ENCODE measurements at places on chromosomes 3 and 15.

GRCh38 chr15:101121511-101122090, 130.2 kb downstream of the CHSY1 start:
- peak; percentile 72 for DNase-seq

DNA sequence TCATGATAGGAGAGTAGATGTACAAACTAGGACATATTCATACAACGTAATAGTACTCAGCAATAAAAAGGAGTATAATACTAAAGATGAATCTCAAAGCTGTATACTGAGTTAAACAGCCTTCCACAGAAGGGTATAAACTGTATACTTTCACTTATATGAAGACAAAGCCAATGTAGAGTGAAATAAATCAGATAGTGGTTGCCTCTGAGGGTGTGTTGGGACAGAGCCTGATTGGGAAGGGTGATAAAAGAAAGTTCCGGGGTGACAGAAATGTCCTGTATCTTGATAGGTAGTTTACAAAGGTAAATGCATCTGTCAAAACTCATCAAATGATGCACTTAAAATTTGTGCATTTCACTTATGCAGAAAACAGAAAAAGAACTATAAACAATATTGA, 122.5 kb downstream of the ADAM10 start:
- DNase-seq = no peak

GRCh38 chr3:178244733-178245709, 291.2 kb upstream of the KCNMB2 start:
- DNase-seq = no peak

GRCh38 chr3:26963361-26963743, 340.8 kb downstream of the LRRC3B start:
- DNase-seq = no peak

DNA sequence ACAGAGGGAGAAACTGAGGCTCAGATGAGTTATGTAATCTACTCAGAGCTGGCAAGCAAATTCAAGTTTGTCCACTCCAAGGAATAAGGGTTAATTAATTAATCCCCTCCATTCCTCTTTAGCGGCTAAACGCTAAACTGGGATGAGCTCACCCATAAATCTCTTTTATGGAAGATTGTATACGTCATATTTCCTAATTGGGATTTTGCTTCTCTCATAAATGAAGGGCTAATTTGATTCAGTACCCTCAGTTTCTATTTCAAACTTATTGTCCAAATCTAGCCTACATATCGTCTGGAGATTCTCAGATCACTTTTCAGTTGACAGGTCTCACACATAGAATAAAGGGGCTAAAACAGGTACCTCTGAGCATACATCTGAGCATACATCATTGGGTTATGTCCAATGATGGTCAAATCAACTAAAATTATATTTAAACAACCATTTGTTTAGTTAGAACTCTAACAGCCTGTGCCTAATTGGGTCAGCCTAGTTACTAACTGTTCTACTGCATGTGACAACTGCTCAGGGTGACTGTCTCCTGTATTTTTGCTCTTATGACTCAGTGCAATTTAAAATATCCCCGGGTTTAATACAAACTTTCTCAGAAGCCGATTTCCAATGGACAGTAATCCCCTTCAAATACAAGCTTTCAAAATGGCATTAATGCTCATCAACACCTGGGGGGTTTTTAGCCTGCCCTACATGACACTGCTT, 57.6 kb upstream of the PLXND1 start:
- no peak for DNase-seq

- DNase-seq = no peak
Measured at GRCh38 chr3:36812240-36812639, 47.9 kb upstream of the DCLK3 start.

- DNase-seq = no peak
Measured at GRCh38 chr3:138463724-138464490, 29.5 kb downstream of the ESYT3 start.

GRCh38 chr15:52329150-52329549, 33.5 kb upstream of the MYO5C start:
- DNase-seq = no peak

DNA sequence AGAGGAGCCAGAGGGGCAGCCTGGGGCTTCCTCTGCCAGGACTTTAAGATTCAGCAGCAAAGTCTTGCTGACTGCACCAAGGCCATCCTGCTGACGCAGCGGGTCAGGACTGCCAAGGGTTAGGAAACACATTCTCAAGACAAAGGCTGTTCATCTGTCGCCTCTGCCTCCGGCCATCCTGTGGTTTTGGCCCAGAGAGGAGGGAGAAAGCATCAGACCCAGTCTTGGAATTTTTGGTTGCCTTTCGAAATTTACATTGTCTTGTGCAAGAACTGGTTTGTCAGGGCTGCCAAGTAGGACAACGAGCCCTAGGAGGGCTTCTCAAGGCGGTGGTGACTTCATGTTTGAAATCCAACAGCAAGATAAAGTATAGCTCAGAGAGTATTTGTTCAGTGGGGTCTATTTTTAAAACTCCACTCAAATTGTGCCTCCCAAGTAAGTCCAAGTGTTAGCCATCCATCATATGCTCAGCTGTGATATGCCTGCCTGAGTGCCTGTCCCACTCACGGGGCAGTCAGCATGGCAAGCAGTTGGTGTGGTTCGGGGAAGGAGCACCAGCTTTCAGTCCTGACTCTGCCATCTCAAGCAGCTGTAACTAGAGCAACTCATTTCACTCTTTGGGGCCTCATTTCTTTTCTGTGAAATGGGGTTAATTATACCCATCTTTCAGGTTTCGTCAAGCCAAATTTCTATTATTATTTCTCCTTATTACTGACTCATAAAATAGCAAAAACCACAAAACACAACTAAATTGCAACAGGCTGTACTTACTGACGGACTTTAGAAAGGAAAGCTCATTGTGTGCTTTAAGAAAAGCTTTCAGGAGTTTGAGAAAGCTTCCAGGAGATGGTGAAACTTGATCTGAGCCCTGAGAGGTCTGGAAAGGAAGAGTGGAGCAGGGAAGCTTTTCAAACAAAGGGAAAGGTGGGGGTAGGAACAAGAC, 42.4 kb upstream of the RHO start:
- peak; percentile 92 for DNase-seq

GRCh38 chr3:190581041-190581541, 67.2 kb downstream of the IL1RAP start:
- no peak for DNase-seq

- DNase-seq = no peak
Measured at GRCh38 chr3:37862903-37863815, 1.5 kb downstream of the CTDSPL start.

Measured in inflammatory macrophage treated with lipopolysaccharide for 4 hours (primary cell).